ENCODE measurements at places on chromosomes 6 and 20.
A peak's percentile ranks its signal among the peaks of the same experiment; 100 is the strongest.

GRCh38 chr6:147903931-147904330 is 395.4 kb downstream of the SAMD5 start:
- DNase-seq, result no peak

GRCh38 chr6:82248273-82248735 is 760 bp upstream of the IBTK start:
- DNase-seq, result peak; percentile 50

DNA sequence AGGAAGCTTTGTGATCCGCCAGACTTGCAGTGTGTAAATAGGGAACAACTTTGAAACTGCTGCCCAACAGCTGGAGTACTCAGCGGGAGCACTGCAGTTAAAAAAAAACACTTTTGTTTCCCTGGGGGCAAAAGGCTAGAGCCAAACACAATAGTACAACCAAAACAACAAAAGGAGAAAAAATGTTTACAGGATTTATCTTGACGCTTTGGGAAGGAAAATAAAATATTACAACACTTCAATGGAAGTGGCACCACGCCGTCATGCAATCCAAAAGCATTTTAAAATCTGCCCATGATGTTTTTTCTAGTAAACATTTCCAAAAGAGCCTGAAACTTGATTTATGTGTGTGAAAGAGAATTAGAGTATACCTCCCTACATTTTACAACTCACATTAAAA is 26.0 kb downstream of the PTPRK start:
- DNase-seq, result no peak

DNA sequence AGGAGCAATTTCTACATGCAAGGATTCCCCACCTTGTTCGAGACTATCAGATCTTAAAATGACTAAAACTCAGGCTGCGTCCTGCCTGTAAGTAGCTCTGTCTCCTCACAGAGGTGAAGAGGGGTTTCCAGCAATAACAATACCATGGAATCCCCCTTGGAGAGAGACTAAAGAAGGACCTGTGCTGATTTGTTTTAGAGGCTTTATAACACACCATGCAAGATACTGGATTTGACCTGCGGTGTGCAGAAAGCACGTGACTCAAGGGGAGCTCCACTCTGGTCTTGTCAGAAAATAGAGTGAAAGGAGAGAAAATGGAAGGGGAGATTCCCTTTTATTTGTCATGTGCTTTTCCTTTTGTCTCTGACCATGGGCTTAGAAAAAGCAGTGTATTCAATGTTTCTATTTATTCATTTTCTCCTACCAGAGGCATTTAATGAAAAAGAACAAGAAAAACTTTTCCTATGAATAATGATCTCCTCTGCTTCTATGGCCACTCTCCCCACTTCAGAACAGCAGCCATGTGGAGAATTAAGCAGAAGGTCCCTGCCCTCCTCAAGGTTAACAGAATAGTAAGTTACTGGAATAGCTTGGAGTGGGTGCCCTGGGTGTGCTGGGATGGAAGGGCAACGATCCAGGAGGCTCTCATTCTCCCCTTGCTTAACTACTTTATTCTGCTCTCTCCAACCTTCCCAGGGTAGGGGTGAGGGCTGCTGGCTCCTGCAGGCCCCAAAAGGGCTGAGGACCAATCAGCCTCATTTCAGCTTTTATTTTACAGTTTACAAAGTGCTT is 19.2 kb upstream of the MRPS10 start:
- DNase-seq, result no peak

Data from activated CD4-positive, alpha-beta T cell treated with anti-CD3 and anti-CD28 coated beads, Interleukin-2, Interleukin-4, amounts not matched to agents 100 ng/mL and 50 ng/mL, durations not matched to agents 16 hours and 8 hours (primary cell).